Stimulated activated CD8-positive, alpha-beta memory T cell treated with anti-CD3 and anti-CD28 coated beads, Interleukin-15, amount 100 ng/mL, for 24 hours (primary cell): ENCODE measurements at places on chromosomes 4 and X.

GRCh38 chrX:54891573-54891972, 29.1 kb upstream of the TRO start:
- no peak for DNase-seq

GRCh38 chr4:21134994-21135393, 434.7 kb downstream of the PACRGL start:
- DNase-seq = no peak

GRCh38 chr4:87489678-87490077, 39.5 kb downstream of the SPARCL1 start:
- no peak for DNase-seq

DNA sequence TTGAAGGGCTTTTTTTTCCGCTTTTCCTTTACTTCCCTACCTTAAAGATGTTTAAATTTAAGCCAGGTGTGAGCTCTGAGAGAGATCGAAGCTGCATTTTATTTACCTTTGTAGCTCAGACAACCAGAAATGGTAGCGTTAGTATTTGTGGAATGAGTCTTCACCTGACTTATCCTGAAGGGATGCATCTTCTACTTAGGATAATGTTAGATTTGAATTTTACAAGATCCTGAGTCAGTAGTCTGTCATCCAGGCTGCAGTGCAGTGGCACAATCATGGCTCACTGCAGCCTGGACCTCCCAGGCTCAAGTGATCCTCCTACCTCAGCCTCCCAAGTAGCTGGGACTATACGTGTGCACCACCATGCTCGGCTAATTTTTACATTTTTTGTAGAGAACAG, 26.2 kb downstream of the TMSB4X start:
- DNase-seq = no peak

GRCh38 chr4:41815473-41815872, 66.9 kb upstream of the PHOX2B start:
- DNase-seq = no peak

DNA sequence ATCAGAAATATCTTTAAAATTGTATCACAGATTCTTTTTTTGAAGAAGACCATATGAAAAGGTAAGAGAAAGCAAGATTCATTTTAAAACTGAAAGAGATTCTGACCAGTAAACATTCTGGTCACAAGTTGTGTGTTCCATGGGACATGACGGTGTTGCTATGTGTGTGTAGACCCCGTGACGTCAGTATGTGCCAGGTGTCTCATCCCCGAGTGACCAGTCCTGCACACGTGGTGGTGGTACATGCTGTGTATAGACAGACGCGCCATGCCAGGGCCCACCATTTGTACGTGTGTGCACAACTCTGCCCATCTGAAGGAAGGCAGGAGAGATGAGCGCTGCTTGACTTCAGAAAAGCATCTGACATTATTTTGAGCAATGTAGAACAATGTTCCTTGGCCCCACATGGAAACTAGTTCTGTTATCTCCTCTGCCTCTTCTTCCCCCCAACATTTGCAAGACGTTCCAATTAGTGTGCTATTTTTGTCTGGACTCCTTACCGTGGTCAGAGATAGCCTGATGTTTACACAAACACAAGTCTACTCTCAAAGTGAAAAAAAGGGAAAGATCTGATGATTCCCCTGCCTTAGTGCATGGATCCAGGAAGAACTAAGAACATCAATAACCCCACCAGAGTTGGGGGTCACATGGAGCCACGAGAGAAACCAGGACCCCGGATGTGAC, 51.2 kb downstream of the IRF2 start:
- DNase-seq = no peak

DNA sequence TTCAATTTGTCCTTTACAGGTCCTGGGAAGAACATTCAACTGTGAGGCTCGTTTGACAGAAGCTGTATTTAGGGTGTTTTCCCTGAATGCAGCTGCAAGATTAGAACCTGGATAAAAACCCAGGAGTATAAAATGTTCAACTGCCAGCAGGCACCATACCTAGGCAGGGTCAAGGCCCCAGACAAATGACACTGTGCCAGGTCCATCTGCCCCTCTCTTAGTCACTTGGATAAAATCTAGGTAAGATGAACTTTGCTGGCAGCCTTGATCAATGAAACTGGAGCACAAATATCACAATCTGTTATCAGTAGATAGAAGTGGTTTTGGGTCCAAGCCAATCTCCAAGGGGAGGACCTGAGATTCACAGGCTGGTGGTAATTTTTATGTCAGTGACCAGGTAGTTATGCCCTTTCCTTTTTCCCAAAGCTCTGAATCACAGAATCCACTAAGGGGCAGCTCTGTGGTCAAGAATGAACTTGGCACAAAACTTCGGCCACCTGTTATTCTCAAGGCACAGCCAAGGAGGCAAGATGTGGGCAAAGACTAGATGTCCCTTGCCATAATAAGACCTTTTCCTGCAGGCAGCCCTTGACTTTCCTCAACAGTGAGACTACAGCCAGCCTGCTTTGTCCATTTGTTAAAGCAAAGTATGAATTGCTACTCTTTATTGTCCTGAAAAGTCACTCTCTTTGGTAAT, 501.0 kb downstream of the PPARGC1A start:
- DNase-seq = no peak
